ENCODE measurements at places on chromosomes 3 and 15. TPM values are rescaled to one million over a fixed set of nuclear protein-coding genes. Genes with fewer than 3 reads are reported as not detected.
A peak's percentile ranks its signal among the peaks of the same experiment; 100 is the strongest.

DNA sequence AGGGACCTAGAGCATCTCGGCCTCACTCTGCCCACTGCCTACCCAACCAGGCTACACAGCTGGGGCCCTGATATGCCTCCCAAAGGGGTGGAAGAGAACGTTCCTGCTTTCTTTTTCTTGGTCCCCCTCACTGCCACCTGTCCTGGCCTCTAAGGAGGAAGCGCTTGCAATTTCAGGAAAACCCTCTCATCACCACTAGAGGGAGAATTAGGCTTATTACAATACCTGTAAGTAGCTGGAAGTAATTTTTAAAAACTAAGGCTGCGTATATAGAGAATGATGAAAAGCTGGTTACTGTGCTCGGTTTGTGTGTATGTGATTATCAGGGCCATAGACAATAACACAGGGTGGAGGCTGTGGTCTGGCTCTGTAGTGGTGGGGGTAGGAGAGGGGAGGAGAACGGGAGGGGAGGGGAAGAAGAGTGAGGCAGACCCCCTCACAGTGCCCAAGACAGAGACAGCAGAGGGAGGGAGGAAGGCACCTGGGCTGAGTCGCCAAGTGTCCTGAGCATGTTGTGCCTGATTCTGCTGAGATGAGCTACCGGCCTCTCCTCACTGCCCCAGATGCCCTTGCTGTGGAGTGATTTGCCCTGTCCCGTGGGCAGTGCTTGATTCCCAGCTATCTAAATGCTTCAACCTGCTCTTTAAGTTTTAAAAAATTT lies 3.3 kb downstream of the GABRG3 start:
- DNase-seq: no peak

- DNase-seq: no peak
These were observed 44.6 kb downstream of the HES1 start for GRCh38 chr3:194180570-194180969.

- no peak for DNase-seq
These were observed 1.1 kb upstream of the PLD1 start for GRCh38 chr3:171811295-171811912.

GRCh38 chr3:21477541-21478288 lies 273.3 kb downstream of the ZNF385D start:
- DNase-seq: no peak

GRCh38 chr3:193910886-193911738 lies 224.8 kb upstream of the HES1 start:
- no peak for DNase-seq

DNA sequence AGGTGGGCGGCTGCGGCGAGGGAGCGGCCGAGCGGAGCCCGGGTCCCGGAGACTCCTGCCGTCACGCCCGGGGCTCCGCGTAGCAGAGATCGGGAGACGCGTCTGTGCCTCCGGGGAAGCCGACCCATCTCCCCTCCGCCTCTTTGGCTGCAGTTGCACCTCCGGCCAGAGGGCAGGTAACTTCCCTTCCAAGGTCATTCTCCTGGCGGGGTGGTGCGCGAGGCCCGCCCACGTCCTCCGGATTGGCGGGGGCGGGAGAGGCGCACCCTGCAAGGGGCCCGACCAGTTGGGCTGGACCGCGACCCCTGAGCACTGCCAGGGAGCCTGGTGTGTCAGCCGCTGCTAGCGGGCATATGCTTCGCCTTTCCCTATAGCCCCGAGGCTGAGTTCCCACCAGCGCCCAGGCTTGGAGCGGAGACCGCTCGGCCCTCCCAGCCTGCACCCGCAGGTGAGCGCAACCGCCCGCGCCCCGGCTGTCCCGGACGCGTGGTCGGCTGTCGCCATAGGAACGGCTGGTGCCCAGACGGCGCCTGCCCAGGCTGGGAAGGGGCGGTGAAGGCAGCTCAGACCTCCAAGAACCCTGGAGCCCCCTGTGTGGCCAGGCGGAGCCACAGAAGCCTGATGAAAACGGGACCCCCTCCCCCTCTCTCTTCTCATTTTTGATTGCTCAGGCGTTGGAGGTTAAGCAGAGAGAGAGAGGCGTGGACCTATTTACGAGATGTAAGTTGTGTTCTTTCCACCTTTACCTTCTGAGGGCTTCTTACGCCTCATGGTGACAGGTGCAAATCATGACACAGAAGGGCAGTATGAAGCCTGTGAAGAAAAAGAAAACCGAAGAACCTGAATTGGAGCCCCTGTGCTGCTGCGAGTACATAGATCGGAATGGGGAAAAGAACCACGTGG lies 453 bp downstream of the ZDHHC23 start:
- DNase-seq: peak; percentile 73

DNA sequence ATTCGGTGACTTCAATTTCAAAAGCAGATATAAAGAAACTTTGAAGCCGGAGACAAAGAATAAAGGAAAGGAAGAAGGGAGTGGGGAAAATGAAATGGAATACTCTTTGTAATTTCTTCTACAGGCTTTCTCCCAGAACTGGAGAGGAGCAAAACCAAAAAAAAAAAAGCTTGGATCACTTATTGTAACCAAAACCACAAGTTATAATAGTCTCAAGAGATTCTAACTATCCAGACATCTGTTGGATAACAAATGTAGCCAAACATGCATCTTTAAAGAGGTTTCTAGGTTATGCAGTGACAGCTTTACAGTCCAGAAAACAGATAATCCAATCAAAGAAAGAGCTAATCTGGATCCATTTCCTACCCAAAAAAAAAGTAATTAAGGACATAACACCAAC lies 36.2 kb downstream of the VGLL3 start:
- DNase-seq: no peak

- no peak for DNase-seq
These were observed 445.8 kb upstream of the NAALADL2 start for GRCh38 chr3:174413062-174413912.

- DNase-seq: no peak
These were observed 142.3 kb upstream of the RASGRP1 start for GRCh38 chr15:38706956-38707355.

DNA sequence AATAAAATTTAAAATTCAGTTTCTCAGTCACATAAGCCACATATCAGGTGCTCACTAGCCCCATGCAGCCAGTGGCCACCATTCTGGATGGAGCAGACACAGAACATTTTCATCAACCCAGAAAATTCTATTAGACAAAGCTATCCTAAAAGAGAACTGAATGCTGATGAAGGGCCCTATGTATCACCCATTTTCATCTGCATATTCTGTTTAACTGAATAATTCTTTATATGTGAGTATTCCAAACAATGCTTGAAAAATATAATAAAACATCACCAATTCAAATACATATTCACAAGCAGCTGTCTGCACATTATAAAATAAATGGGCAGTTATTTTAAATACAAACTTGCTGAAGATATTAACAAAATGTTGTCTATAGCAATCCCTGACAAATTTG lies 14.2 kb upstream of the CFAP44 start:
- DNase-seq: no peak

GRCh38 chr15:98395974-98396610 lies 252.2 kb upstream of the IGF1R start:
- DNase-seq: no peak

DNA sequence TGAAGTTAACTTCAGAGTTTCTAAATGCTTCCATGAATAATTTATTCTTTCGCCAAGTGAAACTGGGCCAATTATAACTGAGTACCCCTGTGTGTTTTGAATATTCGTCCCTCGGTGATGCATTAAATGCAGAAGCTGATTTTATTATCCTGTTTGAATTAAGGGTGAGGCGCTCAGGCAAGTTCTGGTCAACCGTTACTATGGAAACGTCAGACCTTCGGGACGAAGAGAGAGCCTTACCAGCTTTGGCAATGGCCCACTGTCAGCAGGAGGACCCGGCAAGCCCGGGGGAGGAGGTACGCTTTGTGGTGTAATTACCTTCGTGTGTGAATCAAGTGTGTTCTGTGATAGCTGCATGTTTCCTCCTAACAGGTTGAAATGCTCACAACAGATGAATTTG lies 239.8 kb downstream of the ITPR1 start:
- no peak for DNase-seq

DNA sequence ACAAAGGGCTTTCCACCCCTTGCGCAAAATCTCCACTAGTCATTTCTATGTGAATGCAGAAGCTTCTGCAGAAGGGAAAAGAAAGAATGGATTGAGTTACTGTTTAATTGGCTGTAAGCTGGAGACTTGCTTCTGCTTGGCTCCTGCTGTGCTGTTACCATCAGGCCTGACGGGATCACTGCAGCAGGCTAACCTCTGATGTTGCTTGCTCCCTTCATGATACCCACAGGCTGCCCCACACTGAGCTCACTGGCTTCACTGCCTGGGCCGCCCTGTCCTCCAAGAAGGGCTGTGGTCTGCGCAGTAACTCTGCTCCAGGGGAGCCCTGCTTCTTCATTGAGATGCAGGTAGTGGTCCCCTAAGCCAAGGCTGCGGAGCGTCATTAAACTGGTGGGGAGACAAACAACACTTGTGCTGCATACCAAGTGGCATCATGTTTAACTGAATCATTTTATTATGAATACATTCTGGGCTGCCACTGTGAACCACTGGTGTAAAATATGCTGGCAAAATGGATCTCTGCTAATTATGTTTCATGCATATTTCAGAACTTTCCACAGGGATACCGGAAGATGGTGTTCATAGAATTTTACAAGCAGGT lies 78.6 kb downstream of the WDR49 start:
- DNase-seq: no peak

GRCh38 chr3:66483409-66483906 lies 17.4 kb downstream of the LRIG1 start:
- peak; percentile 72 for DNase-seq

DNA sequence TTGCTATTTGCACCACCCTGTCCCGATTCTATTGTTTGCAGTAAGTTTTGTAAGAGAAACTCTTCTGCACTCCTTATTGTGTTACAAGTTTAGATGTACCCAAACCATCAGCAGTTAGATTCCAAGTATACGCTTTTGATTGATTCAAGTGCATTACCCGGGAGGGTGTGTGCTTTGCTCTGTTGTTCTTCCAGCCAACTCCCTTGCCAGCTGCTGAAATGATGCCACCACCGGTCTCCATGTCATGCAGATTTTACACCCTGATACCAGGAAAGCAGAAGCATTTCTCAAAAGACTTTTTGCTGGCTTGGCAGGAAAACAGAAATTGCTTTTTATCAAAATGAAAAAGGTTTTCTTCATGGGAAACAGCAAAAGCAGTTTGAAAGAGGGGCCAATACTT lies 1006.6 kb upstream of the CFAP20DC start:
- no peak for DNase-seq

- DNase-seq: no peak
These were observed 52.7 kb downstream of the RBMS3 start for GRCh38 chr3:29333576-29333975.

The SLC28A1 gene
- total RNA-seq: 0.24 TPM

The MANF gene
- total RNA-seq: 46.1 TPM

The WWTR1 gene
- 42.6 TPM for total RNA-seq

The XCR1 gene
- total RNA-seq: not detected

The ACTR8 gene
- 33.7 TPM for total RNA-seq

The UROC1 gene
- total RNA-seq: not detected

The SLC9C1 gene
- 0.95 TPM for total RNA-seq

The NEK10 gene
- total RNA-seq: 9.8 TPM

The BBS4 gene
- 17.9 TPM for total RNA-seq

The GRK7 gene
- not detected for total RNA-seq

All from Right ventricle myocardium inferior (tissue), 1 donor.